H54 (cell line): ENCODE measurements at places on chromosomes 6 and 20.

GRCh38 chr20:16147916-16148315 is 425.3 kb downstream of the KIF16B start:
- DNase-seq, result no peak

GRCh38 chr6:44256775-44257024 is 628 bp downstream of the SLC35B2 start:
- DNase-seq, result no peak

DNA sequence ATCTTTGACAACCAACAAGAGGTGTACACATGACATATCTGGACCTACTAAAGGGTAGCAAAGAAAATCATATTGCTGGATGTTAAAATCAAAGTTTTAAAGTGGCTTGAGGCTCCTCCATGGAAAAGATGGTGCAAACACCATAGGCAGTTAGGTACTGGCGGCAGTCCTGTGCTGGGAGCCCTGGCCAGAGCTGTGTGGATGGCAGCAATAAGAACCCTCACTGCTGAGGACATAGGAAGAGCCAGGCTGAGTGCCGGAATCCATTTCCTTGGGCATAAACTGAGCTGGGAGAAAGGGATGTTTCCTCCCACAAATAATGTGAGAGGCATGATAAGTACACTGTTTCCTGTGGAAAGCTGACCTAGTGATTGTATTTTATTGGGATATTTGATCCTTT is 89.9 kb downstream of the ARID1B start:
- DNase-seq, result no peak

- no peak for DNase-seq
Measured at GRCh38 chr6:79070206-79070825, 7.7 kb downstream of the PHIP start.

DNA sequence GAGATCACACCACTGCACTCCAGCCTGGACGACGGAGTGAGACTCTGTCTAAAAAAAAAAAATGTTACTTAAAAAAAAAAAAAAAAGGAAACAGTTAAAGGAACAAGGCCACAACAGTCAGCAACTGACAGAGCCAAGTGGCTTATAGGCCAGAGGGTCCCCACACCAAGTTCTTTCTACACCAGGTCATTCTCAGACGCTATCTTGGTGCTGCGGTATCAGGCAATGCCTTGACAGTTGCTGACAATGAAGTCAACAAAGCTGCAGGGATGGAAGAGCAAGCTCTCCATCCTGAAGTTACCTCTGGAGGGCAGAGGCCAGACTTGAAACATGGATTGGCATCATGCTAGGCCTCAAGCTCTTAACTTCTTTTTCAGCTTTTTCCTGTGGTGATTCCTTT is 31.9 kb downstream of the COMMD7 start:
- no peak for DNase-seq

GRCh38 chr20:25496165-25496967 is 88.9 kb downstream of the GINS1 start:
- no peak for DNase-seq
